ENCODE measurements at places on chromosomes 4 and X. TPM values are rescaled to one million over a fixed set of nuclear protein-coding genes. Genes with fewer than 3 reads are reported as not detected.

GABRG1 gene
- total RNA-seq = not detected

CFI gene
- not detected for total RNA-seq

TLL1 gene
- total RNA-seq = 0.92 TPM

HELT gene
- not detected for total RNA-seq

PDZD4 gene
- not detected for total RNA-seq

GALNTL6 gene
- not detected for total RNA-seq

SH3D19 gene
- total RNA-seq = 52.9 TPM

NPNT gene
- not detected for total RNA-seq

NAP1L2 gene
- total RNA-seq = 0.87 TPM

ZDHHC15 gene
- not detected for total RNA-seq

COX7B2 gene
- total RNA-seq = not detected

PHEX gene
- not detected for total RNA-seq

NEUROG2 gene
- not detected for total RNA-seq

RS1 gene
- total RNA-seq = not detected

IDH3G gene
- total RNA-seq = 61.4 TPM

MXRA5 gene
- total RNA-seq = 10.4 TPM

TREX2 gene
- 0.86 TPM for total RNA-seq

L1CAM gene
- 55.7 TPM for total RNA-seq

PRSS12 gene
- total RNA-seq = 51.1 TPM

IL2 gene
- total RNA-seq = not detected

CD38 gene
- total RNA-seq = not detected

RUFY3 gene
- 38.6 TPM for total RNA-seq

ALAS2 gene
- not detected for total RNA-seq

TMEM31 gene
- not detected for total RNA-seq

MAGEA6 gene
- not detected for total RNA-seq

IQSEC2 gene
- total RNA-seq = 15.7 TPM

EBP gene
- 37.0 TPM for total RNA-seq

DCHS2 gene
- total RNA-seq = not detected

CDS1 gene
- not detected for total RNA-seq

NEK1 gene
- 8.3 TPM for total RNA-seq

FGFBP2 gene
- not detected for total RNA-seq

NMU gene
- total RNA-seq = not detected

PTTG2 gene
- total RNA-seq = not detected

PAGE5 gene
- not detected for total RNA-seq

RAI2 gene
- not detected for total RNA-seq

CXCL3 gene
- 2.0 TPM for total RNA-seq

C4orf36 gene
- 1.6 TPM for total RNA-seq

FGFR3 gene
- total RNA-seq = 0.48 TPM

GATA1 gene
- not detected for total RNA-seq

FANCB gene
- 5.3 TPM for total RNA-seq

DCAF4L1 gene
- total RNA-seq = 0.04 TPM

CITED1 gene
- not detected for total RNA-seq

GYPA gene
- not detected for total RNA-seq

SPATA4 gene
- total RNA-seq = not detected

ARMCX1 gene
- 34.5 TPM for total RNA-seq

RPS6KA3 gene
- total RNA-seq = 22.7 TPM

CT47B1 gene
- total RNA-seq = not detected

ADRA2C gene
- total RNA-seq = 0.42 TPM

TMEM156 gene
- total RNA-seq = 0.17 TPM

SPANXD gene
- not detected for total RNA-seq

PTPN13 gene
- total RNA-seq = 56.0 TPM

GRSF1 gene
- 121 TPM for total RNA-seq

KCNE5 gene
- 0.36 TPM for total RNA-seq

Data from HFFc6 (cell line).